ENCODE measurements at places on chromosomes 3 and 15. TPM values are rescaled to one million over a fixed set of nuclear protein-coding genes. Genes with fewer than 3 reads are reported as not detected.

Gene GOLGA6A
- total RNA-seq = not detected

Gene HTR3E
- total RNA-seq = not detected

Gene XCR1
- 0.26 TPM for total RNA-seq

Gene ARGFX
- not detected for total RNA-seq

Gene TGM5
- total RNA-seq = not detected

Gene CPNE9
- total RNA-seq = 0.90 TPM

GRCh38 chr3:56918111-56918568, 116.4 kb upstream of the ARHGEF3 start:
- DNase-seq = no peak

DNA sequence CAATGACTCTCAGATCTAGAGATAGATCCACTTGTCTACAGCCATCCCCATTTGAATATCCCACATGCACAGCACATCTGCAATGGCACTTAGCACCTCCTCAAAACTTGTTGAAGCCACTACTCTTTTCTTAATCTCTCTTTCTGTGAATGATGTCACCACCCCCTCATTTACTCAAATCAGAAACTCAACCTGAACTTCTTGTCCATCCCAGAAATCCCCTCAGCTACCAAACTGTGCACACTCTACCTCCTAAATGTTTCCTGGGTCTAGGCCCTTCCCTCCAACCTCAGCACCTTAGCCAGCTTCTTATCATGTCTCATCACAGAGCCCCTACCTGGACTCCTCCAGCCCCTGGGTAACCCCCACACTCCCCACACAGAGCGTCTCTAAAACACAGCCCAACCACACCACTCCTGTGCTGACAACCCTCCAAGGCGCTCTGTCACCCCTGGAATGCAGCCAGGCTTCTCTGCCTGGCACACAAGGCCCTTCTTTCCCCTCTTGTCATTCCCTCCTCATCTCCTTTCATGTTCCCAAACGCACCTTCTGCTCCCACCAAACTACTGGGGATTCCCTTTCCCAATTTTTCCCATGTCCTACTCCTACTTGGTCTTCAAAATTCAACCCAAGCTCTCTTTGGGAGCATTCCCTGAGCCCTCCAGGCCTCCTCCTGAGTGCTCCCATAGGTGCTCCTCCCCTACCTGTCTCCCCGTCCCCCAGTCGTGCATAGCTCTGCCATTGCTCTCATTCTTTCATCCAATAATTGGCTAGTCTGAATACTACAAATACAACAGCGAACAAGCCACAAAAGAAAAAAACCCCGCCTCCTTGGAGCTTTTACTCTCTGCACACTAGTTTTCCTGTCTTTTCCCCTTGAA, 39.8 kb upstream of the ZBTB38 start:
- DNase-seq = no peak

DNA sequence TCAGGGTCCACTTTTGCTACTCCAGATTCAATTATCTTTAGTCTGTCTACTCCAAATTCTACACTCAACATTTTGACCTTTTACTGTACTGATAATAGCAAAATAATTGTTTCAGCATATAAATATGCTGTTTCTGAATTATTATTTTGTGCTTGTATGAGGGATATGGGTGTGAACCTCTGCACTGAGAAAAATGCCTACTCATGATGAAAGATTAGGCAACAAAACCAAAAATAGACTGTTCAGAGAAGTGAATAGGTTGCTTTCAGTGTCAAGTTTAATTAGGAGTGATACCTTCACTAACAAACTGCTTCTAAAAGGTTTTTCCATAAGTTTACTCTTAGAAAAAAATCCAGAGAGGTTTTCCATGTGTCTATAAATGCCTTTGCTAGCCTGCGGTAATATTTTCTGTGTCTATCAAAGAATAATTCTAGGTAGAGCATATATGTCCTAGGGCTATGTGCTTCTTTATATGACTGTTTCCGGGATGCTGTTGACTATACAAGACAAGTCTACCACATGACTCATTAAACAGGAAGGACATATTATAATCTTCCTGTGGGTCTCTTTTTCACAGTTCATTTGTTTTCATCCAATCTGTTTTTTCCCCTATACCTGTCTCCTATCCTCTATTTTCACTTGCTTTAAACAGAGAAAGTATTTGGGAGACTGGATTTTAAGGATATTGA, 218.5 kb upstream of the TTC14 start:
- no peak for DNase-seq

DNA sequence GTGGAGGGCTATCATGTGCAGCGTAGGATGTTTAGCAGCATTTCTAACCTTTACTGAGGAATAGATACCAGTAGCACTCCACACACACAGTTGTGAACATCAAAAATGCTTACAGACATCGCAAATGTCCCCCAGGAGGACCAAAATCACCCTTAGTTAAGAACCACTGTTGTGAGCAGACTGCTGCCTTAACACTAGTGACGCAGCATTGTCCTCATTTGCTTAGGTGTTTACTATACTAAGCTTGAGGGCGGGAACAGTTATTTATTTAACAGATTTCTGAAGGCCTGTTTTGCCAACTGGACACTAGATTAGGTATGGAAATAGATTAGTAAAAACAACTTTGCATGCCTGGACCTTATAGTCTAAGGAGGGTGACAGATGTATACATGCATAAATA, 2.3 kb downstream of the PPP2R3A start:
- no peak for DNase-seq

DNA sequence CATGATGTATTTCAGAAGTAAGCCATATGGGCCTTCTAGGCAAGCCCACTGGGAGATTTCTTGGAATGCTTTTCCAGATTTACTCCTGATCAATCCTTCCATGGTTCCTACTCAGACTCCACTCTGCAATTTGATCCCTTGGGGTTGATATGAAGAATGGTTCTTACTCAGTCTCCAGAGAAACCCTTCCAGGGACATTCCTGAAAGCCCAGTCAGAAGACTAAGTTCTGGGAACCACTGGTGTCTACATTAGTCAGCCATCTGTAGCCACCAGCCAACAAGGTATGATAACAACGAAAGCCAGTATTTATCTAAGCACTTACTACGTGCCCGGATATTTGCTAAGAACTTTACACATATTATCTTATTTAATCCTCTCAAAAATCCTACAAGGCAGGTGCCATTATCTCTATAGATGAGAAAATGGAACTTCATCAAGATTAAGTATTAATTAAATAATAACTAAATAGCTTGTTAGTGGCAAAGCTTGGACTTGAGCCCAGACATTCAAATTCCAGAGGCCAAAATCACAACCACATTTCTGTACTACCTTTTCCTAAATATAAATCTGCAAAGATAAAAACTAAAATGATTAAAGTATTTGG, 32.7 kb downstream of the ZNF385D start:
- DNase-seq = no peak

- DNase-seq = no peak
Observed at GRCh38 chr15:35445891-35446290, 100.1 kb downstream of the DPH6 start.

- no peak for DNase-seq
Observed at GRCh38 chr15:43941555-43941954, 114.8 kb downstream of the WDR76 start.

DNA sequence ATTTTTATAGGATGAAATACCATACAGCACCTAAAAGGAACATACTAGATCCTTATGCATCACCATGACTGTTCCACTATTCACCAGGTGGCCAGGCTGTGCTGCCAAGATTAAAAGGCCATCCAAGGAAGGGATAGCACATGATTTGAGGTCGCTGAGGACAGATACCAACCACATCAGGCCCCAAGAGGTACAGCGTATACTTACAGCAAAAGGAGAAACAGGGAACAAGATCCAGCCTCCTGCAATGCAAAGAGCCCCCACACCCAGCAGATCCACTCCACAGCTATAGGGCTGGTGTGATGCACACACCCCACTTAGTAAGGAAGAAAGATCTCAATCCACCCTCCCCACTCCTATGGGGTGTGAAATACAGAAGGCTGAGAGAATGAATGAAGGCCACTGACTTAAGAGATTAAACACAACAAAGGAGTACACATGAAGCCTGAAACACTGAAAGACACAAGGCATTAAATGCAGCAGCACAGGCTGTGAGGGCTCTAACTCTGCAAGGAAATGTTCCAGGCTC, 32.0 kb upstream of the ZNF445 start:
- DNase-seq = no peak

Data from upper lobe of right lung (tissue), 1 donor.